Muscle of leg (tissue), 16 donors: ENCODE measurements at places on chromosomes 16 and 17. TPM values are rescaled to one million over a fixed set of nuclear protein-coding genes. Genes with fewer than 3 reads are reported as not detected.

GRCh38 chr16:81061871-81062608, 15.0 kb downstream of the C16orf46 start:
- DNase-seq: no peak

EMP2 gene
- polyA plus RNA-seq: 55.5 TPM

GRCh38 chr16:61179561-61179960, 856.7 kb downstream of the CDH8 start:
- DNase-seq: no peak

SSTR5 gene
- 0.10 TPM for polyA plus RNA-seq

DNA sequence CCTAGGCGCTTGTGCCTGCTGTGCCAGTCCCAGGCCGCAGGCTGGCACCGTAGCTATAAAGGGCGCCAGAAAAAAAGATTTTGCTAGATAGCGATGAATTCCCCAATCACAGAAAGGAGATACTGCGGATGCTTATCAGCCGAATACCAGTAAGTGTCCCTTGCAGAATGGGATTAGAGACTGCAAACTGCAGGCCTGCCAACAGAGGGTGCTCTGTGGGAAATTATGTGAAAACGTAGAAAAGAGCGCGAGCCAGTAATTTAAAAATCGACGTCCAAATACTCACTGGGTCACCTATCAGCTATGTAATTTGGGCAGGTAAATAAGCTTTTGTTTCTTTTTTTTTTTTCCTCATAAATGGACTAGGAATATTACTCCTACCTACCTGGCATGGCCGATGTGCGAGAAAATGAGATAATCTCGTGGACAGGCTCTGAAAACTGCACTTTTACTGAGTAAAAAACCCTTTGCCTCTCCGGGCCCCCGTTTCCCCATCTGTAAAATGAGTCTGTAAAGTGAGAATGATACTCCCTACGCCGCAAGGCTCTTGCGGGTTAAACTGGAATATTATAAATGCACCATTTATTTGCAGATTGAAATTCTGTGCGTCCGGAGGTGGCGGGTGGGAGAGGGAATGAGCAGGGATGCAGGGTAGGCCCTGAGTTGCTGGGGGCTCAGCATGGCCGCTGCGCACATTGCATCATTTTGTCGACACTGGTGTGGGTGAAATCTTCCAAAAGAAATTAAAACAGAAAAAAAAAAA, 1.2 kb upstream of the COG1 start:
- DNase-seq: peak; percentile 87

GRCh38 chr16:82182266-82183003, 12.4 kb upstream of the MPHOSPH6 start:
- no peak for DNase-seq

GRCh38 chr17:39563476-39563875, 44.2 kb downstream of the NEUROD2 start:
- DNase-seq: no peak

GRCh38 chr16:74480150-74481029, 59.1 kb upstream of the CLEC18B start:
- peak; percentile 60 for DNase-seq

GRCh38 chr16:15764112-15764511, 92.7 kb downstream of the MYH11 start:
- no peak for DNase-seq

GRCh38 chr17:61354895-61355874, 44.5 kb upstream of the TBX2 start:
- no peak for DNase-seq

KCNH6 gene
- not detected for polyA plus RNA-seq

HP gene
- 0.48 TPM for polyA plus RNA-seq
